ENCODE measurements at places on chromosomes 2 and 18.

- no peak for DNase-seq
Measured at GRCh38 chr2:226643946-226644282, 155.7 kb downstream of the IRS1 start.

- no peak for DNase-seq
Measured at GRCh38 chr2:24875272-24875671, 44.8 kb downstream of the ADCY3 start.

DNA sequence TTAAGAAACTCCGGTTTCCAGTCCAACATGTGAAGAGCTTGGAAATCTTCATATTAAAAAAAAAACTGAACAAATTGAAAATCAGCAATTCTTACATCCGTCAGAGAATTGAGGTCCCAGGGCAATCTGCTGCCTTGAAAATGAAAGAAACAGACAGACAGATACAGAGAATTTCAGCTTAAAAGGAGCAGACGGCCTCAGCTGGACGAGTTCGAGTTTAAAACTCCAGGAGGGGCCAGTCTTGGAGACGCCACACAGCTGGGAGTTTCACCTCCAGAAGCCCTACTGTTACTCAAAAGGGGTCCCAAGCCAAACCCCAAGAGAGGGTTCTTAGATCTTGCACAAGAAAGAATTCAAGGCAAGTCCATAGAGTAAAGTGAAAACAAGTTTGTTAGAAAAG lies 226.5 kb upstream of the ARL4C start:
- no peak for DNase-seq

DNA sequence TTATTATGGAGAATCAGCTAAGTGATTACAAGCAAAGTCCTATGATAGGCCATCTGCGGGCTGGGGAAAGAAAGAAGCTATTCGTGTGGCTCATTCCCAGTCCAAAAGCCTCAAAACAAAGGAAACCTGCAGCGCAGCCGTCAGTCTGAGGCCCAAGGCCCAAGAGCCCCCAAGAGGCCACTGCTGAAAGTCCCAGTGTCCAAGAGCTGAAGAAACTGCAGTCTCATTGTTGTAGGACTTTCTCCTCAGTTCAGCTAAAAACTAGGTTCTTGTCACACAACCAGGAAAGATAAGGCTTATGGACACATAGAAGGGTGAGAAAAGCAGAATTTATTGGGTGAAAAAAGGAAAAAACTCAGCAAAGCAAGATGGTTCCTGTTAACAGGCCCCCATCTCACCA lies 143.2 kb downstream of the RHBDD1 start:
- DNase-seq, result no peak

GRCh38 chr2:241577413-241578122 lies 19.0 kb downstream of the BOK start:
- no peak for DNase-seq

DNA sequence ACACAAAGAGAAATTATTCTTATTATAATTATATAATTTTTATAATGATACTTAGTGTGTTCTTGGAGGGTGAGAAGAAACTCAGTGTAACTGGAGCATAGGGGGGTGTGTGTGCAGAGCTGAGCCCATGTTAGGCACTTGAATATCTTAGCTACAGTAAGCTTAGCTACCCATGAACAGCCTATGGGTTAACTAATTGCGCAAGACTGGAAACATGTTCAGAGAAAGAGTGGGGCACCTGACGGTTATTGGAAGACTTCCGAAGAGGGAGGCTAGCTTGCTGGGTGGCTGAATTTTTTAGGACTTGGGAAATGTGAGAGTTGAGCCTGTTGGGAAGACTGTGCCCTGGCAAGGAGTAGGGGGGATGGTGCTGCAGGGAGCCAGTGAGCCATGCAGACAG lies 229.2 kb downstream of the SLC4A3 start:
- DNase-seq, result no peak

DNA sequence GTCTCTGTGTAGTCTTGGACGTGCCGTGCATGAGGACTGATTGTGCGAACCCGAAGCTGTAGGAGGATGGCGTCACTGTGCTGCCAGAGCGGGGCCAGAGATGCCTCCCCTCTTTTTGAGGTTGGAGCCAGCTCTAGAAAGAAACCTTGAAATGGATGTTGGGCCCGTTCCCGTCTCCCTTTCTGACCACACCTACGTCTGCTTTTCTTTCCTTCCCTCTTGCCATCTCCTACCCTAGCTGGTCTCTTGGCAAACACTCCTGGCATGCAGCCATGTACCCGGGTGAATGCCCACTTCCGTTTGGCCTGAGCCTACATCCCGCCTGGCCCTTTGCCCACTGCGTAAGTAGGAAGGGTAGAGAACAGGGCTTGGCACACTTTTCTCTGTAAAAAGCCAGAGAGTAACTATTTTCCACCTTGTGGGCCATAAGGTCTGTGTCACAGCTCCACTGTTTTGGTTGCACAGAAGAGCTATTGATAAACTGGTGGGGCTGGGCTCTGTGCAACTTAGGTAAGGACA lies 37.4 kb downstream of the SH3BP4 start:
- no peak for DNase-seq

DNA sequence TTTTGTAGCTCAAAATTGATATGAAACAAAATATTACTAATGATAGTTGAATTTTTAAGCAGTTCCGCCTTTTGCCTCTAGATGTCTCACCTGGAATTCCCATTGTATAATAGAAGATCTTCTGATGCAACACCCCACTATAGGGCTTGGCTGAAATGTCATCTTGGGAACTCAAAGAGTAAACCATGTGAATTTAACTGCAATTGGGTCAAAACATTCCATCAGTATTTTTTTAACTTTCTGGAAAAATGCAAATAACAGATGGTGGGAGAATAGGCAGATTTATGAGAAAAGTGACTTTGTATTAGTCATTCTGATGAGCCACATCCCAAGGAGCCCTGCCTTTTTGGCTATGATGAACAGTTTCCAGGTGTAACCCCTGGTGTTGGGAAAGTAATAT lies 489.9 kb downstream of the NYAP2 start:
- DNase-seq, result peak; percentile 80

DNA sequence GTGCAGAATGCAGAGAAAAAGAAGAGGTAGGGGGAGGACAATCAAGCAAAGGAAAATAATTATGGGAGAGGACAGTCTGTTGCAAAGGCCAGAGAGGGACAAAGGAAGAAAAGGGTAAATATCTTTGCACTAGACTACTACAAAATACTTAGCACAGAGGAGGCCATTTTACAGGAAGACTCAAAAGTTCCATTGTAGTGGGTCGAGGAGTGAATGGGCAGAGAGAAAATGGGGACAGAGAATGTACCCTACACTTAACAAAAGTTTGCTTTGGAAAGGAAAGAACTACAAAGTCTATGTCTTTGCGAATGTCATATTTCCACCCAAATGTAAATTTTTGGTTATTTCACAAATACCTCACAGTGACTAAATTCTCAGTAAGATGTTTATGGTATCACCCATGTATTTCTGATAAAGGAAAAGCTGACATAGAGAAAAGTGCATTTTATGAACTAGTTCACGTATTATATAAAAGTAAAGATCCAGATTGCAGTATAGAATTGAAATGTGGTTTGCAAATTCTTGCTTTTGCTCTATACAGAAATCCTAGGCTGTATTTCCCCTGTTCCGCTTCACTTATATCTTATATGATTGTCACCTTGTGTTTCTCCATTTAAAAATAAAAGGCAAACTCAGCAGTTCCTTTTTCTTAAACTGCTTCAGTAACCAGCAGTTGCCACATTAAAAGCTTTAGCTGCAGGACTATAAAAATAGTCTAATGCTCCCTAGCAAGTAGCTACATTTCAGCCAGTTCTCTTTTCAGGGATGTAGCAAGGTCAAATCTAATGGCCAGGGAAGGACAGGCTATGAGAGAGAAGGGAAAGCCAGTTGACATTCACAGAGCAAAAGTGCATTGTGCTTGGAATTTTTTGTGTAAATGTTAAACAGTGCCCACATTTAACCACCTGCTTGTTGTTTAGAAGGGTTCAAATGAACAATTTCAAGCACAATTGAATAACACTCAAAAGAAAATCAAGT lies 79.7 kb upstream of the CYTIP start:
- no peak for DNase-seq

- DNase-seq, result no peak
Measured at GRCh38 chr2:36444216-36444936, 88.8 kb downstream of the CRIM1 start.

GRCh38 chr18:6069539-6069938 lies 174.2 kb upstream of the TMEM200C start:
- DNase-seq, result no peak

DNA sequence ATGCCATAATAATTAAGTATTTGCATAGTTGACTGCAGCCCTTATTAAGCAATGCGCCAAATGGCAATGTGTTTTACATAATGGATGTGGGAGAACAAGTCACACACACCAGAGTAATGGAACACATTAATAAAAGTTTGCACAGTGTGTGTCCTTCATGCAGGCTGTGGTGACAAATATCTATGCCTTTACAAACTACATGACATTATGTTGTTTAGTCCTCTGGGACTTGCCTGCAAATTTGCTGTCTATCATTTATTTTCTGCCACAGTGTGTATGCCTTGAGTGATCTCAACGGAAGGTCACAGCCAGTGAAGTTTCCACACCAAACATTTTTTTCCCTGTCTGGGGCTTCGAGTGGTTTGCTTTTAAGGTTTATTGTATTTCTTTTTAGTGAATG lies 175.2 kb upstream of the TMEFF2 start:
- no peak for DNase-seq

GRCh38 chr2:70143314-70144150 lies 47.3 kb downstream of the C2orf42 start:
- no peak for DNase-seq

DNA sequence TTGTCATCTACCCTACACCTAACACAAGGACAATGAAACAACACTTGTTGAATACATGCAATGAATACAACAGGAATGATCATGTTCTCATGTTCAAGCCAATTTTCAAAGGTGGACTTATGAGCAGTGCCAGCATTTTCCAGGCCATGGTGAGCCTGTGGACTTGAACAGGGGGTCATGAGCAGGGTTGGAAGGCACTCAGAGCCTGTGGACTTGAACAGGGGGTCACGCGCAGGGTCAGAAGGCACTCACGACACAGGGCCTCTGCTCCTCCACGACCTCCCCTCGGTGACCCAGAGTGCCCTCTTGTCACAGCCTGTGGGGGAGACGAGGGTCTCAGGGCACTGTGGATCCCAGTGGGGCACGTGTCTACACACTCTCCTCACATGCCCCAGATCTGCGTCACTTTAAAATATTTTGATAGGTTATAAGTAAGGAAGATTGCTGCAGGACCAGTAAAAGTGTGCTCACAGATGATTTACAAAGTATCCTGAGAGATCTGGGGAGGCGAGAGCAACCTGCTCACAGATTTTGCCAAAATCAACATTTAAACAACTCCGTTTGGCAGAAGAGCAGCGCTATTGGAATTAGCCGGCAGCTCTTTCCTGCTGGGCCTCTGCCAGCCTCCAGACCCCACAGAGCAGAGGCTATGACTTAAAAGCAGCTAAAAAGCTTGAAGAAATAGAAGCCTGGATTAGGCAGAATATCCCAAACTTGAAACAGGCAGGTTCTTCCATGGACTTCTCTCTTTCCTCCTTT lies 121.9 kb downstream of the TMEM18 start:
- DNase-seq, result no peak

- DNase-seq, result no peak
Measured at GRCh38 chr2:99545604-99546003, 55.8 kb upstream of the REV1 start.

DNA sequence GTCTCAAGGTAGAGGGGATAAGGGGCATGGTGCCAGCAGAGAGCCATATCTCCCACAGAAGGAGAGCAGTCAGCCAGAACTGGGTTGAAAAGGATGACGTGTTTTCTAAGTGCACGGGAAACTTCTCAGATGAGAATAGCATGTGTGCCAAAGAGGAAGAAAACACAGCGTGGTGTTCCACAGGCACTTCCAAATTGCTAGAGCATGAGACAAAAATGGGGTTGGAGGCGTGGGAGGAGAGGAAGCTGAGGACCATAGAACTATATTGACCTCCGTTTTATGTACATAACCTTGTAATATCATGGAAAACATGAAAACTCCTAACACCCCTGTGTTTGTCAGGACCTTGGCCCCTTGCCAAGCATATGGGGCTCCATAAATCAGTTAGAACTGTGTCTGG lies 682.7 kb upstream of the RAB6C start:
- DNase-seq, result no peak

- DNase-seq, result no peak
Measured at GRCh38 chr18:38884050-38884449, 1318.5 kb upstream of the CELF4 start.

- DNase-seq, result no peak
Measured at GRCh38 chr2:215507836-215508235, 72.0 kb upstream of the FN1 start.

- no peak for DNase-seq
Measured at GRCh38 chr2:117875786-117876185, 61.3 kb downstream of the DDX18 start.

GRCh38 chr2:217834057-217834620 lies 168.7 kb downstream of the TNS1 start:
- DNase-seq, result no peak

DNA sequence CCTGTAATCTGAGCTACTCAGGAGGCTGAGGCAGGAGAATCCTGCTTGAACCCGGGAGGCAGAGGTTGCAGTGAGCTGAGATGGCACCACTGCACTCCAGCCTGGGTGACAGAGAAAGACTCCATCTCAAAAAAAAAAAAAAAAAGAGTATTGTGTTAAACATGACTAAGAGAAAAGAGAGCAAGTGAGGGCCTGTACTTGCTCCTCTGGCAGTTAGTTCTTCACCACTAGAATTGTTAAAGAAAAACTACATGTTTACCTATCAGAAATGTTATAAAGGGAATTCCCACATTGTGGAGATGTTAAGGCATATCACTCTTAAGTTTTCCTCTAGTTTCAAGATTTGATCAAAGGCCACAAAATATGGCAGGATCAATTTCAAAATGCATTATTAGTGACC lies 75.4 kb upstream of the LRATD1 start:
- DNase-seq, result no peak

DNA sequence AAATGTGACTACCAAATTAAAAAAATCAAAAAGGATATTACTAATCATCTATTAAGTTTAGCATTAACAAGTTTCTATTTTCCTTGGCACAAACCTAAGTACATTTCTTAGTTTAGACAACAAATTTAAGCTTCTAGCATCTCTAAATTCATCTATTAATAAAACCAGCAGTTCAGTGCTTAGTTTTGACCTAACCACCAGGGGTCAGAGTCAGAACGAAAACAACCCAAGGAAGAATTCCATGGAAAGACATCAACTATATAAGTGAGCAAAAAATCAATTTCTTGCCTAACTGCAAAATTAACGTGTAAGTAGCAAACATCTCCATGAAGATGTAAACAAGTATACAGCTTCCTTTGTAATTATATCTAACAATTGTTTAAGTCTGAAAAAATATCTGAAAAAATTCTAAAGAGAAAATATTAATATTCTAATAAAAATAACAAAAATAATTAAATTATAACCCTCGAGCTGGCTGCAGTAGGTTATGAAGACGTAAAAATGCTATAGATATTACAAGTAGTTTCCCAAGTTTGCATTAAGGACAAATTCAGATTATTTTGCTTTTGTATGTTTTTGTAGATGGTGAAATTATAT lies 83.7 kb downstream of the CERKL start:
- no peak for DNase-seq

- no peak for DNase-seq
Measured at GRCh38 chr2:218218268-218219185, 1.5 kb downstream of the ARPC2 start.

Measured in GM04503 (cell line).